ENCODE measurements at places on chromosomes 13 and 19.

- no peak for DNase-seq
- H3K4me1 ChIP-seq, result peaks cover 5% of the 10 kb centered on the region
- H3K4me3 ChIP-seq, result no peak overlapping the region
- H3K36me3 ChIP-seq, result no peaks in the 10 kb centered on the region
- H3K27me3 ChIP-seq, result no peaks in the 10 kb centered on the region
- H3K27ac ChIP-seq, result peak overlapping the region; percentile 25
Measured at GRCh38 chr13:53064731-53065130, 36.1 kb downstream of the OLFM4 start.

DNA sequence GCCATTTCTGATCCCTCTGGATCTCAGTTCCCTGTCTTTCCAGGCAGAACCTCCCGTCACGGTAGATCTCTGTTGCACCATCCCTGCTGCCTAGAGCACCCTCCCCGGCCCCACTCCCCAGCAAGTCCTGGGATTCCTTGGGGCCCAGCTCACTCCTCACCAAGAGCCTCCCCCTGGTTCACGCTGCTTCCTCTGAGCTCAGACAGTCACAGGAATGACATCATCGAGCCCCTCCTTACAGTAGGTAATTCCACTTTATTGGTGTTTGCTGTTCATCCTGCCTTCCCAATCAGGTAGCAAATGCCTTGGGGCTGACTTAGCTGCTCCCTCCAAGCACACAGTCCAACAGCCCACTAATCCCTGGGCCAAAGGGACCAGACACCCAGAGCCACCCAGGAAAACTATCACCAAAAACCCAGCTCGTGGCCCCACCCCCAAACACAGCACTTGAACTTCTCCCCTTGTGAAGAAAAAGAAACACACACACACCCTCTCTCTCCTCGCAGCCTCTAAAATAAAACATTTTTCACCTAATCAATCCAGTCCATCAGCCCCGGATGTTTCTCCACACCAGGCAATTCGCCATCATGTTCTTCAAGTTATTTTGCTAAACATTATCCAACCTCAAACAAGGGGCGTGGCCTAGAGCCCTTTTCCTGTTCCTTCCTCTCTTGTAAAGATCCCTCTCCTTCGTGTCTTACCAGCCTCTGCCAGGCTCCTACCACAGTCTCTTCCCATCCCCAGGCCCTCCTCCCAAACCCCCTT, 2.5 kb downstream of the NAPA start:
- H3K4me1 ChIP-seq, result peaks cover 55% of the 10 kb centered on the region
- no peak overlapping the region for H3K4me3 ChIP-seq
- no peaks in the 10 kb centered on the region for H3K36me3 ChIP-seq
- DNase-seq, result peak; percentile 77

DNA sequence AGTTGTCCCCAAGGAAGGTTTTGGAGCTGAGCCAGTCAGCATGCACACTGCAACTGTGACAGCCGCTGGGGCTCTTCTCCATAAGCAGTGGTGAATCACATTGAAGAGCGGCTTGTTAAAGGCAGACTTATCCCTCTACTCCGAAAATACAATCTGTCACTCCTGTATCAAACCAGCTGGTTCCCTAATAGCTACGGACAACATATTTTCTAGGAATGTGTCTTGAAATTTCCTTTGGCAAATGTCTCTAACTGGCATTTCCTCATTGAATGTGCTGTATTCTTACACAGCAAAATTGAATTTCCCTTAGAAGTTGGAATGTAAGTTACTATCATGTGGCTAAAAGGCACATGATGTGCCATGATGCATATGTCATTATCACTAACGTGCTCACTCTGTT, 104.0 kb upstream of the GPR12 start:
- no peak for DNase-seq
- H3K27ac ChIP-seq, result no peak overlapping the region
- no peaks in the 10 kb centered on the region for H3K4me1 ChIP-seq
- H3K27me3 ChIP-seq, result no peaks in the 10 kb centered on the region

- DNase-seq, result no peak
- no peak overlapping the region for H3K4me3 ChIP-seq
- H3K4me1 ChIP-seq, result no peaks in the 10 kb centered on the region
- no peaks in the 10 kb centered on the region for H3K36me3 ChIP-seq
- no peak overlapping the region for H3K27ac ChIP-seq
Measured at GRCh38 chr13:90321281-90321931, 1026.1 kb upstream of the MIR17HG start.

DNA sequence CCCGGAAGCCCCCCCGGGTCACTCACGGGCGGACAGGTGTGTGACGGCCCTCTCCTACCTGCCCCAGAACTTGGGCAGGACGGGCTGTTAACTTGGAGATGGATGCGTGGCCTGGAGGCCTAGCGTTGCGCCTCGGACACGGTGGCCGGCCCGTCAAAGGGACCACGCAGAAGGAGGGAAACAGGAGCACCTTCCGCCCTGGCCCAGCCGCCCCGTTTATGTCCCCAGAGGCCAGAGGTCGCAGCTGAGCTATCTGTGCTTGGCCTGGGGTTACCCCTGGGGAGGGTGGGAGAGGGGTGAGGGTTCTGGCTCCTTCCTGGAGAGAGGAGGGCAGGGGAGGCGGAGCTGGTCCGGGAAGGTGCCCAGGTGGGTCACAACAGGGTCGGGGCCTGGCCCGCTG, 35.6 kb downstream of the GADD45B start:
- no peak for DNase-seq
- no peak overlapping the region for H3K27ac ChIP-seq
- no peaks in the 10 kb centered on the region for H3K27me3 ChIP-seq
- H3K36me3 ChIP-seq, result no peaks in the 10 kb centered on the region

GRCh38 chr13:43981091-43981490, 101.4 kb downstream of the LACC1 start:
- H3K4me3 ChIP-seq, result no peak overlapping the region
- no peaks in the 10 kb centered on the region for H3K27me3 ChIP-seq
- no peak for DNase-seq
- H3K36me3 ChIP-seq, result no peaks in the 10 kb centered on the region
- H3K4me1 ChIP-seq, result no peaks in the 10 kb centered on the region
- no peak overlapping the region for H3K27ac ChIP-seq

Measured in pancreas (tissue), 10 donors.